ENCODE measurements at places on chromosomes 1 and 21.

- DNase-seq = no peak
These were observed 1388.8 kb downstream of the AMY1C start for GRCh38 chr1:105138458-105138893.

DNA sequence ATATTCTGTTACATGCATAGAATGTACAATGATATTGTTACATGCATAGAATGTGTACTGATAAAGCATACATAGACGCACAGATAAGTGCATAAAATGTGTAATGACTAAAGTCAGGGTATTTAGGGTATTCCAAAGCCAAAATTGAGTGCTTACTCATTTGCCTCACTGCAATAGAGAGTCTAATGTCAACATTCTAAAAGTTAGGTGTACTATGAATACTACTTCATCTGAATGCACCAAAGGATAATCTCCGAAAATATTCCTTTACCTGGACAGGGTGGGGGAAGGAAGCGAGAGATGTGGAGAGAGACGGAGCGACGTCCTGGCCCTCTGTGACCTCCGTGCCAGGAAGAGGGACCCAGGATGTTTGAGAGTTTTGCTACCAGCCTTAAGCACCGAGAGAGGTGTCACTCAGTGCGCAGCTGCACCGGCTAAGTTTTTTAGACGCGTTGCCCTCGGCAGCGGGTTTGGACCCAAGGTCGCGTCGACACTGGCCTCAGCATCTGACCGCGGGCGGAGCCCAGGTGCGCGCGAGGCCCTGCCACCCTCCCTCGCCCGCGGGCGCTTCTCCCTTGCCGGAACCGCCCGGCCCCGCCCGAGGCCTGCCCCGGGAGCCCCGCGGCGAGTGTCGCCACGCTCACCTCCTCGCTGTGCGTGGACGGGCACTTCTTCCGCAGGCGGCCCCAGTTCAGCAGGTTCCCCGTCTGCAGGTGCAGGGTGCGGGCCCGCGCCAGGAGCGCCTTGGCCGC lies 660 bp downstream of the GCLM start:
- DNase-seq = no peak

DNA sequence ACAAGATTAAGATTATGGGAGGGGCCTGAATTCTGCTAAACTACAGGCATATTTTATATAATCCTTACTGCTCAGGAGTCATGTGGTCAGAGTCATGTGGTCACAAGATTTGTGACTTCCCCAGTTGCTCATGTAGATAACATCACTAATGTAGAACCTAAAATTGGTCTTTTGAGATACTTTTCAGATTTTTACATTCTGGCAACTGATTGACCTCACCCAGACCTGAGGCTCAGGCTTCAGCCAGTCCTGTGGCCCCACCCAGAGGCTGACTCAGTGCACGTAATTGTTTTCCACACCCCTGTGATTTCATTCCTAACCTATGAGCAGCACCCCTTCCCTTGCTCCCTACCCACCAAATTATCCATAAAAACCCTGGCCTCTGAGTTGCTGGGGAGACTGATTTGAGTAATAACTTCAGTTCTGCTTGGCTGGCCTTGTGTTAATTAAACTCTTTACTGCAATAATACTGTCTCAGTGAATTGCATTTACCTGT lies 41.7 kb upstream of the ZNF326 start:
- peak; percentile 27 for DNase-seq

DNA sequence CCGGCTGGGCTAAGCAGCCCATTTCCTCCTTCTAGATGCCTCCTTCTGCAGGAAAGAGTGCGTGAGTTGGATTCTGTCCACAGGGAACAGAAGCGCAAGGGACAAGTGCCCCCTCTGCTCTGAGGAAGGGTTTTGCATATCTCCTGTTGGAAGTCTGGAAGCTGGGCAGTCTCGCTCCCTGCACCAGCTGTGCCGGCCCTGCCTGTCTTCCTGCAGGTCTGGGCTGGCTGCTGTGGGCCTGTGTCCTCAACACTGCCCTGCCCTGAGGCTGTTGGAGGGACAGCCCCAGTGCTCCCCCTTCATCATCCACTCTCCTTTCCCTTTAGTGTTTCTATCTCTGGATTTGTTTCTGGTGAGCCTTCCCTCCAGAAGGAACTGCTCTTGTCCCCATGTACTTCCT lies 21.8 kb downstream of the ADARB1 start:
- no peak for DNase-seq

- no peak for DNase-seq
These were observed 38.4 kb downstream of the CLSTN1 start for GRCh38 chr1:9785406-9785805.

DNA sequence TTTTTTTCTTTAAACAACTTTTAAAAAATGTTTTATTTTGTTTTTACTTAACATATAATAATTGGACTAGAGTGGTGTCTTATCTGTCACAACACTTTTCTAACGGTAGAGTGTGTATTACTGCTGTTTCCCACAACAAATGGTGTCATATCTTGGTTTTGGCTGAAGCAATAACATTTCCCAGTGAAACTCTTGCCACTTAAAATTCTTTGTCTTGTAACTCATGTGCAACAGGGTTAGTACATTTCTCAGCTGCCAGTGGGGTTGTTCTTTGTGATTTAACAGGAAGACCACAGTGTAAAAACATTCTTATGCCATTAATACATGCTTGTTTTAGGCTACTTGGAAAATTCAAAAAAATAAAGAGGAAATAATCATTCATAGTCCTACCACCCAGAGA lies 43.5 kb downstream of the ALPL start:
- DNase-seq = no peak

GRCh38 chr1:202580619-202581018 lies 129.6 kb downstream of the SYT2 start:
- no peak for DNase-seq

- DNase-seq = no peak
These were observed 31.0 kb downstream of the PALMD start for GRCh38 chr1:99676876-99677275.

DNA sequence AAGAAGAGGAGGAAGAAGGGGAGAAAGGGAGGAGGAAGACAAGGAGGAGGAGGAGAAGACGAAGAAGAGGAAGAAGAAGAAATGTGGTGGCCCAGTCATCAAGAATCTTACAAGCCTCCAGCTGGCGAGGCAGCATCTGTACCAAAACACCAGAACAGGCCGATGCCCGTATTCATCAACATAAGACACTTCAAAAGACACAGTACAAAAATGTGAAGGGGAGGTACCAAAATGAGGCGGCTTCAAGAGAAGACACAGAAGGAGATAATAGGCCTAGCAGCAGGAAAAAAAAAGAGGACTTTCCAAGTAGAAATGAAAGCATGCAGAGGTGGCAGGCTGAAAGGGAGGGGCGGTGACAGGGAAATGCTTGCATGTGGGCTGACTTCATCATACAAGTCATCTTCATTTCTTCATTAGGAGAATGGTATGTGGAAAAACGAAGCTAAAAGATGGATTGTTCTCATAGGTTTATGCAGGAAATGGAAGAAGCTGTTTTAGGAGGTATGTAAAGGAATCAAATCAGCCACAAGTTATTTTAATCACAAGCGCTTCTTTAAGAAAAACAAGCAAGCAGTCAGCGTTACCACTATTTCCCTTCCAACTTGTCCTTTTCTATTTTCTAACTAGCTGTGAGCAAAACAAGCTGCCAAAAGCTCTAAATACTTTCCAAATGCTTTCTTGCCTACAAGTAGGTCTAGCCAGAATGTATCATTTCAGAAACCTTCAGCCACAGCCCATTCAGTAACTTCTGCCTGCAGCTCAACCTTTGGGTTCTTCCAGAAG lies 192.3 kb downstream of the SLC45A1 start:
- no peak for DNase-seq

GRCh38 chr1:199307496-199308264 lies 668.8 kb downstream of the PTPRC start:
- DNase-seq = no peak

DNA sequence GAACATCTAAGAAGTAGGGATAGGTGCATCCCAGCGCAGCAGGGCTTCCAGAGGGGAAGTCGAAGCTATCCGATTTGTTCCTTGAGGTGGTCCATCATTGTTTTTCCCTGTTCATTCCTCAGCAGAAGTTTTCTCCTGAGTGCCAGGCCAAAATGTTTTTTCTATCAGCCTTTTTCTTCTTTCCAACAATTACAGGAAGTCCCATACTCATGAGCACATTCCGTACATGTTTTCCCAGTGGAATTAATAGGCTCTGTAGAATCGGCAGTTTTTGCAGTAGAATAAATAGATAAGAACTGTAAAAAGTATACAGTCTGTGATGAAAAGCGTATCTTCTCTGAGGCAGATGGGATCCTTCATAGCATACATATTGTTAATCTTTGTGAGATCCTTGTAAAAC lies 24.8 kb downstream of the CD101 start:
- DNase-seq = no peak

GRCh38 chr1:98964198-98964597 lies 40.5 kb downstream of the PLPPR5 start:
- no peak for DNase-seq

- DNase-seq = no peak
These were observed 5.8 kb upstream of the CTSE start for GRCh38 chr1:206029484-206029883.

All from KG1 (cell line).